NAMALWA (cell line): ENCODE measurements at places on chromosomes 5 and 9.

- no peak for DNase-seq
These were observed 25.0 kb upstream of the ERMP1 start for GRCh38 chr9:5857928-5858327.

DNA sequence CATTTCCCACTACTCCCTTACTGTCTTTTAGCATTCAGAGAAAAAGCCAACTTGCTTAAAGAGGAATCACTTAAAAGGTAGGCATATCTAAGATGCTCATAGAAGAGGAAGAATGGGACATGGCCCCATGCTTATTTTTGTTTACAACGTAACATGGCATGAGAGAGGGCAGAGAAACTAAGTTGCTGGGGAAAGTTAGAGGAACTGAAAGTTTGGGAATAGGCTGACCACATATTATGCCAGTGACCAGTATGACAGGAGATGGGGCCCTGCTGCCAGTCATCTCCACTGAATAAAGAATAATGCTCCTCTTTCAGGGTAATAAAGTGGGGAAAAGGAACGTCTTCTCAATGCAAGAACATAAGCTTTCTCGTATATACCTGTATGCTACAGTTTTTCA, 1.9 kb downstream of the PLPP6 start:
- DNase-seq = no peak

- no peak for DNase-seq
These were observed 450.0 kb downstream of the GADD45G start for GRCh38 chr9:90054810-90055209.

GRCh38 chr5:3310541-3311261, 284.9 kb upstream of the IRX1 start:
- DNase-seq = no peak

DNA sequence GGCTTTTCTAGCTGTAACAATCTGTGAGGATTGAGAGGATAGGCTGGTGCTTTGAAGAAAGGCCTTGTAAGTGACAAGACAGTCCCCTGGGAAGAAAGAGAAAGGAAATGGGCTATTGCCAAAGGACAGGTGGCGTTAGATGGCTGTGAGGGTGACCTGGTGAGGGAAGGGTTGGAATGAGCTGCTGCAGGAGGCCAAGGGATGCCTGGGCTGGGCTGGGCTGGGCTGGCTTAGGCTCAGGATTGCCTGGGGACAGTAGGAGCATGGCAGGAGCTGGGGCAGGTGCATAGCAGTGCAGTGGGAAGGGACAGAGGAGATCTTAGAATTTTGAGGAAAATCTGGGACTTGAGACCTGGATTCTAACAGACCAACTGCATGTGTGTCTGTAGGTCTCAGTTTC, 9.7 kb upstream of the MYOZ3 start:
- DNase-seq = no peak

- DNase-seq = no peak
These were observed 219.9 kb upstream of the NREP start for GRCh38 chr5:111976705-111977435.

DNA sequence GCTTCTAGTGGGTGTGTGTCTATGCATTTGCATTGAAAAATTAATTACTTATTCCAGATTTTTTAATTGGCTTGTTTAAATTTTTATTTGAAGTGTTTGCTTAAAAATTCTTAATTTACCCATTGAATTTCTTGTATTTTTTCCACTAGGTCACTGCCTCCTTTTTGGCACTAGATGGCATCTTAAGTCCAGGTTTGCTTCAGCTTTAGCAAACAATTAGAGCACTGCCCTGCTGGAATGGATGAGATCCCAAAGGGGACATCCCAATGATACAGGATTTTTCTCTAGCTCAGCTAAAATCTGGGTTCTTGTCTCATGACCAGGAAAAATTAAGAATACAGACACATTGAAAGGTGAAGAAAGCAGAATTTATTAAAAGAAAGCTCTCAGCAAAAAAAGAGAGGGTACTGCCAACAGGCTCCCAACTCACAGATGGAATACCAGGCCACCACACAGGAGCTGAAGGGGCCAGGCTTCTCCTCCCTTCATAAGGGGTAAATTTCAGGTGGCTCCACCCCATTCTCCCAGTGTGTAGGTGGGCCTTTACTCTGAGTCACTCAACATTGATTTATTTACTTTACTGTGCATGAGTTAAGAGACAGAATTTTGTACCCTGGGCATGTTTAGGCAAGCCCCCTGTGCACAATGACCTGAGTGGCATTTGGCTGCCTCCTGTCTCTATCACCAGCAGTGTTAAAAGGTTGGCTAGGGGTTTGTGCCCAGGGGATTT, 532.4 kb downstream of the ANXA1 start:
- peak; percentile 37 for DNase-seq

- DNase-seq = peak; percentile 49
These were observed 32.7 kb upstream of the SPARC start for GRCh38 chr5:151719228-151720000.

- DNase-seq = no peak
These were observed 93.9 kb upstream of the NEK6 start for GRCh38 chr9:124163760-124164255.

GRCh38 chr9:98406469-98406868, 151.0 kb upstream of the TBC1D2 start:
- DNase-seq = no peak

DNA sequence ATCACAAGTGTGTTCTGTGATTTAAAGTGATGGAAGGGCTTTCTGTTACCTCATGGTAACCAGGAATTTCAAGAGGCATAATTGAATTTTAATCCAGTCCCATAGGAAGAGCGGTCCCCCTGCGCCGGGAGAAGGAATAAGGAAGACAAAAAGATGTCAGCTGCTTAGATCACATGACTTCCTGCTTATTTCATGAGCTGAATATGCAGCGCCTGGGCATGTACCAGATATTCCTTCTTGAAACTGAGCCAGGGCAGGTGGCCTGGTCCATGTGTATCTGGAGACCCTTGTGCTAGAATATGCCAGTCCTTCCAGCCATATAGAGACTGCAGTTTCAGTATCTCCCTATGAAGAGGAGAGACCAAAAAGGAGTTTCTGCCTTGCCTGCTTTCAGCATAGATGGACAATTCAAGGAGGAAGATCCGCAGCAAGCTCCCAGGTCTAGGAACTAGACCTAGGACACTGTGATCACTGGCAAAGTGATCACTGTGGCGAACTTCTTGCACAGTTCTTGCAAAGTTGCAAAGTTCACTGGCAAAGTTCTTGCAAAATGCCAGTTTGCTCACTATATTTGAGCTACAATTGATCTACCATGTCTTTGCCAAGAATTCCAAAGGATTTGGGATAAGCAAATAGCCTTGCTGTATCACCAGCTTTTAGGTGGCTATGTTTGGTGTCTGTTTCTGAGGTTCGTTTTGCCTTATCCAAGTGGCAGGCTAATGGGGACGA, 102.9 kb upstream of the PHYKPL start:
- DNase-seq = no peak

DNA sequence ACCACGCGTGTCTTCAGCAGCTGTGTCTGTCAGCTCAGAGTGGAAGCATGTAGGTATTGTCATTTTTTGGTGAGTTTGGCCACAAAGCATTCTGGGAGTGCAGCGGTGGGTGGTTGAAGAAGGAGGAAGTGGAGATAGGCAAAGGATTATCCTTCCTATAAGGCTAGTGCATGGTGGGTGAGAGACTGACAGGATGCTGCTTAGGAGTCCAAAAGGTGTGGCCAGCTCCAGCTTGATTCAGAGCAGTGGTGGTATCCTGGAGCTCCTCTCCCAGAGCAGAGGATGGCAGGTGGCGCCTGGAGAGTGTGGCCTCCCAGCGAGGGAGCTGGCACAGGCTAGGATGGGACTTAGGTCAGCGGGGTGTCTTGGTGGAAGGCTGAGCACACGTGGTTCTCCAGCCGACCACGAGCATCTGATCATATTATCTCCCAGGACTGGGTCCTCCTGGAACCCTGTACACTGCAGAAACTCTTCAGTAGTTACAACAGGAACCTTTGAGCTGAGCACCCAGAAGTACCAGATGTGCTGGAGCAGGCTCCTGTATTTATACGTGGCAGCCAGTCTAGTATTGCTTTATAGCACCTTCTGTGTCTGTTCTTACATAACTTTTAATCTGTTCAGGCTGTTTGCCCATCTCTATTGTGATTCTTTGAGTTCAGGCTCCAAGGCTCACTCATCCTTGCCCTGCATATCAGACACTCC, 29.6 kb downstream of the MAML1 start:
- peak; percentile 68 for DNase-seq

DNA sequence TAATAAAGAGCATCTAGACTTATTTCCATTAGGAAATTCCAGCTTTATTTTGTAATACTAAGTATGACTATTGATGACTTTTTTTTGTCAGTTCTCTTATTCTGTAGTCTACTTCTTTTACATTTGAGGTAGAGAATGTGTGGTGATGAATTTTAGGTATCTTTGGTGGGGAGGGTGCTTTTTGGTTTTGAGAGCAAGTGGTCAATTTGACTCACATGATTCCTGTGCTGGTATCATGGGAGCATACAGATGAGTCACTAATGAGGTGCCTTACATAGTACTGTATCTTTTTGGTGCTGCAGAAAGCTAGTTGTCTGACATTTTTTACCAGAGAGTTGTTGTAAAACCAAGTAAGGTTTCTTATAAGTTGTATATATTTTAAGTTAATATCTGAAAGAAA, 35.3 kb downstream of the ERBIN start:
- DNase-seq = no peak

DNA sequence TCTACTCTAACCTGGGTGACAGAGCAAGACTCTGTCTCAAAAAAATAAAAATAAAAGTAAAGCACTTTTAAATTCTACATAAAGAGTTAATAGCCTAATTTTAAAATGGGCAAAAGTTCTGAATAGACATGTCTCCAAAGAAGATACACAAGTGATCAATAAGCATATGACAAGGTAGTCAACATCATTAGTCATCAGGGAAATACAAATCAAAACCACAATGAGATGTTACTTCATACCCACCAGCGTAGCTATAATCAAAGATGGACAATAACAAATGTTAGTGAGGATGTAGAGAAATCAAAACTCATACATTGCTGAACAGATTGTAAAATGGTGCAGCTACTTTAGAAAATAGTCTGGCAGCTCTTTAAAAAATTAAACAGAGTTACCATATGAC, 64.1 kb downstream of the IQGAP2 start:
- DNase-seq = no peak

GRCh38 chr5:154421868-154422267, 23.9 kb upstream of the SAP30L start:
- DNase-seq = peak; percentile 60

DNA sequence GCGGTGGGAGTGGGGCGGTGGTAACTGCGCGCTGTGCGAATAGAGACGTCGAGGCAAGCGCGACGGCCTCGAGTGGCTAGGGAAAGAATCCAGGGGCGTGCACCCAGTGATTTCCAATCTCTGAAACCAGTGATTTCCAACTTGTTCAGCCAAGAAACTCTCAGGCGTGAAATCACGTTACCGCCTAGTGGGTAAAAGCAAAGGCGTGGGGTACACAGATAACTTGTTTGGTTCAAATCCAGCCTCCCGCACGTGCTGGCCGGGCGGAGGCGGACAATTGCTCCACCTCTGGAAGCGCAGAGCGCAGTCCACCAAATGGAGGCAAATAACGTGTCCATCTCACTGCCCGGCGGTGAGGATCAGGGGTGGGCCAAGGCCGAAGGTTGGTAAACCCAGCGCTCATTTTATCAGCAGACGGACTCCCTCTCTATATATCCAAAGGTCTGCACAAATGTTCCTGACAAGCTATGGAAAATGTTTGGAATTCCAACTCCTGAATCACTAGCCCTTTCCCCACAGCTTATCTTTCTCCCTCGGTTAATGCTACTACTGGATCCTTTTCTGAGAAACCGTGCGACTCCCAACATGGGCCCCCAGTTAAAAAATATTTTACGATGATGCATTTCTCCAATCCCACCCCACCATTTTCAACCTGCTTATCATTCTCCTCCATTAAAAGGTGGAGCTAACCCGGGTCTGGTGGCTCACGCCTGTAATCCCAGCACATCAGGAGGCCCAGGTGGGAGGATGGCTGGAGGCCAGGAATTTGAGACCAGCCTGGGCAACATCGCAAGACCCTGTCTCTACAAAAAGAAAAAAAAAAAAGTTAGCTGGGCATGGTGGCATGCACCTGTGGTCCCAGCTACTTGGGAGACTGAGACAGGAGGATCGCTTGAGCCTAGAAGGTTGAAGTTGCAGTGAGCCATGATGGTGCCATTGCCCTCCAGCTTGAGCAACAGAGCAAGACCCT, 950 bp upstream of the FNBP1 start:
- DNase-seq = peak; percentile 13

- no peak for DNase-seq
These were observed 515 bp downstream of the LCP2 start for GRCh38 chr5:170296935-170297588.

- no peak for DNase-seq
These were observed 737.3 kb upstream of the DMAC1 start for GRCh38 chr9:8536845-8537244.

DNA sequence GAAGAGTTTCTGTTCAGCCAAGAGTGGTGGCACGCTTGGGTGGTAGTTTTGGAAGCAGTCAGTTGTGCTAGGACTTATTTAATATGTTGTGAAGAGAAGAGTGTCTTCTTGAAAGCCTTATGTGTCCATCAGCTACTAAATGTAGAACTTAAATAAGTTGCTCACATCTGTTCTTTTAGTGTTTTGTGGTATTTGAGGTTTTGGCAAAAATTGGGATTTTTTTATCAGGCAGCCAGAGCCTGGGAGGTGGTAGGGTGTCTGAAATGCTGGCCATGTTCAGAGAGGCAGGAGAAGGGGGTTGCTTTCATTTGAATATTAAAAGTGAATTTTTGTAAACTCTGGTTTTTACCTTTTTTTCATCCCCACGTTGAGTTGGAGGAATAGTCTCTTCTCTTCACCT, 24.2 kb upstream of the ZBTB34 start:
- DNase-seq = no peak

DNA sequence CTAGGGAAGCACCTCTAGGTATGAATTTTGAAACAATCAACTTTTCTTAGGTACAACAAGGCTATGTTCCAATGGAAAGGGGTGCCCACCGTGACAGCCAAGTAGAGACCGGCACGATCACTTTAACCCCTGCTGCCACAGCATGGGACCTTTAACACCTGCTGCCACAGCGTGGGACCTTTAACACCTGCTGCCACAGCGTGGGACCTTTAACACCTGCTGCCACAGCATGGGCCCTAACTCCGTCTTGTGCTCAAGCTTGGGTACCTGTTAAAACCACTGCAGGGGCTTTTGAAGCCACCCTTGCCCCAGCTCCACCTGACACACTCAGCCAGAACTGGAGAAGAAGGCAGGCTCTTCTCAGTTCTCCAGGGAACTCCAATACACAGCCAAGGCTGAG, 18.2 kb upstream of the MXD3 start:
- no peak for DNase-seq

DNA sequence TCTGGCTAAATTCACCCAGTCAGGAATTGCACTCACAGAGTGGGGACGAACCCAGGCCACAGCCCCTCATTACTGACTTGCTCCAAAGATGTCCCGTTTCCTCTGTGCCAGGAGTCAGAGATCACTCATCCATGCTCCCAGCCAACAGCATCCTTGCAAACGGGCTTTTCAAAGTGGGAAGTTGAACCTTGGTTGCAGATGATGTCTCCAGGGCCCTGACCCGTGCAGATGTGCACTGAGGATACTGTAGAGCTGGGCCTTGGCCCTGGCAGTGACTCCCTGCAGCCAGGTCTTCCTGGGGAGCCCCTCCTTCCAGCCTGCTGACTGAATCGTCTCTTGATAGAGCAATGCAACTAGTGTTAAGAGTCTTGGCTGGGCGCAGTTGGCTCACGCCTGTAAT, 22.3 kb downstream of the TCF7 start:
- DNase-seq = no peak

GRCh38 chr5:55037046-55037771, 13.2 kb downstream of the GZMK start:
- DNase-seq = no peak
